Fibroblast of mammary gland (primary cell): ENCODE measurements at places on chromosomes 5 and 9.

DNA sequence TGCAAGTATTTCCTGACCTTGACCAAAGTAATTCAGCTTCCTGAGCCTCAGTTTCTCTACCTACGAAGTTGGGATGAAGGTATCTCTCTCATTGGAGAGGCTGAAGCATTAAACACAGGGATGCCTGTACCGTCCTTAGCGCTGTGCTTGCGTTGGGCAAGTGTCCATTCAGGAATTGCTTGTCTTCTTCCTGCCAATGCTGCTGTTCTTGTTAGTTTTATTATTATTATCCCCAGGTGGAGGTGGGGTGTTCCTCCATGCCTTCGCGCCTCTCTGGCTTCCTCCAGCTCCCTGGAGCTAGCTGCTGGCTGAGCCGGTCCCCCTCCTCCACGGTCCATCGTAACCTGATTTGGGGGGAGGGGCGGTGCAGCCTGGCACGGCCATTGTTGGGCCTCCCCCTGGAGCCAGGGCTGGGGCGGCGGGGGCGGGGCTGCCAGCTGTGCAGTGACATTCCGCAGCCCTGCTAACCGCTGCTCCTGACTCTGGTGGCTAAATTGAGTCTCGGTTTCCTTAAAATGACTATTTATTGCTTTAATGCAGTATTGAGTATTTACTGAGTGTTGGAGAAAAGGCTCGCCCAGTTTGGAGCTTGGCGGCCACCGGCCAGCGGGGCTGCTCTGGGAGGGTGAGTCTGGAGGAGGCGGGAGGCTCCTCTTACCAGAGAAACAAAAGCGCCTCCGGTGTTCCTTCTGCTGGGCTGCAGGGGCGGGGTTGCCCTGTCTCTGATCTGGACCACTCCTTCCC, 51.3 kb downstream of the LMX1B start:
- no peak for DNase-seq

DNA sequence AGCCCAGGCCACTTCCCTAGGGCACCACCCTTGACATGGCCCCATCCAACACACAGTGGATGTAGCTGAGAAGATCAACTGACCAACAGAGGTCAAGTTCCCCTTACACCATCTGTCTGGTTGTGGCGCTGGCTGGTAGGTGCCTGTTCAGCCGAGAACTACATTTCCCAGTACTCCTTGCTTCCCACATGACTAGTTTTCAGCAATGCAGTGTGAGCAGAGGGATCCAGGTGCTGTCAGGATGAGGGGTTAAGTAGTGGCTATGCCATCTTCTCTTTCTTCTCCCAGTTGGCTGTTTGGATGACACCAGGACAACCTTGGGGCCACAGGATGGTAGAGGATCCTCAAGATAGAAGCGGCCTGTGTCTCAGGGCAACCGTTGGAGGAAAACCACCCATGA, 48.6 kb upstream of the SH3PXD2B start:
- peak; percentile 6 for DNase-seq

DNA sequence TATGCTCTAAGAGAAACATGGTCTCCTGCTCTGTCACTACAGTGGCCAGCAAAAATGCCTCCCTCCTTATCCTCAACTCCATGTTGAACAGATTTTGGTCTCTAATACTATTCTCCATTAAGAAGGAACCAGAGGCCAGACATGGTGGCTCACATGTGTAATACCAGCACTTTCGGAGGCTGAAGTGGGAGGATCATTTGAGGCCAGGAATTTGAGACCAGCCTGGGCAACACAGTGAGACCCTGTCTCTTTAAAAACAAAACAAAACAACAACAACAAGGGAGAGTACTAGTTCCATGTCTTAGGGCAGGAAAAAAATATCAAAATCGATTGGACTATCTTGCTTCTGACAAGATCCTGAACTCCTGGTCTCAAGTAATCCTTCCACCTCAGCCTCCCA, 14.6 kb downstream of the INIP start:
- no peak for DNase-seq

DNA sequence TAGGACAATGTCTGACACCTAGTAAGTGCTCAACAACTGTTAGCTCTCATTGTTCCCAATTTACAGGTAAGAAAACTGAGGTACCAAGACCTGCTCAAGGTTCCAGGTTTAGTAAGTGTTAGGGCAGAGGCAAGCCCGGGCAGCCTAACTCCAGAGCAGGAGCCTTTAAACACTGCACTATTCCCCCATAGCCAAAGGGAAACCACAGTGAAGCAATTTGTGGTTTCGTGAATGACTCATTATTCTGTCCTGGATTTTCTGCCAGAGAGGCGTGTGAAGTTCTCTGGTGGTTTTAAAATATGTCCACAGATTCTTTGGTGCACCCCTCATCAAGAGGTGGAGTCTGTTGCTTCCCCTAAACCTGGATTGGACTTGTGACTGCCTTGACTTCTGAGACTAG, 1.0 kb upstream of the MCC start:
- DNase-seq, result peak; percentile 99
